ENCODE measurements at places on chromosomes 5 and 9. TPM values are rescaled to one million over a fixed set of nuclear protein-coding genes. Genes with fewer than 3 reads are reported as not detected.

The RNF180 gene
- 5.8 TPM for total RNA-seq

The C9 gene
- total RNA-seq, result not detected

GRCh38 chr5:95909738-95910137 is 51.9 kb downstream of the ELL2 start:
- DNase-seq, result no peak

GRCh38 chr5:756865-757345 is 27.6 kb downstream of the ZDHHC11B start:
- DNase-seq, result no peak

The HMMR gene
- total RNA-seq, result 1.4 TPM

DNA sequence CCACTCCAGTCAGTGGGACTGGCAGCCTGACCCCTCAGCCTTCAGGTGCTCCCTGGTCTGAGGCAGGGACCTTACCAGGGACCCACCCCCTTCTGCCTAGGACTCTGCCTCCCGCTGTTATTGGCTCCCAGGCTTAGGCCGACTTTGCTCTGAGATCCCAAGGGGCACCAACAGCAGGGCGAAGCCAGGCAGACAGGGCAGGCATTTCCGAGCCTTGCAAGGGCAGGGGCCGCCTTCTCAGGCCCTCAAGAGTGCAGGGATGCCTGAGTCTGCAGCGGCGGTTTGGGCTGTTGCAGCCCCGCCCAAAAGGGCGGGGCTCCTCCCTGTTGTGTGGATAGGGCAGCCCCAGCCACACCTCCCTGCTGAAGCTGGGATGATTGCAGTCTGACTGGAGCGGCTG is 644.6 kb downstream of the PRR16 start:
- no peak for DNase-seq

GRCh38 chr5:370959-371810 is 49.7 kb downstream of the AHRR start:
- DNase-seq, result peak; percentile 50

The KIF2A gene
- total RNA-seq, result 46.5 TPM

- no peak for DNase-seq
Observed at GRCh38 chr9:3186751-3187150, 339.1 kb downstream of the RFX3 start.

Data from myocyte (in vitro differentiated cells).